ENCODE measurements at places on chromosomes 12 and 14. TPM values are rescaled to one million over a fixed set of nuclear protein-coding genes. Genes with fewer than 3 reads are reported as not detected.

L3HYPDH gene
- 15.1 TPM for total RNA-seq

ACOT6 gene
- total RNA-seq = not detected

GXYLT1 gene
- total RNA-seq = 12.0 TPM

PPP4R4 gene
- total RNA-seq = not detected

SLC6A15 gene
- 9.3 TPM for total RNA-seq

HRK gene
- total RNA-seq = not detected

HOTAIR gene
- total RNA-seq = not detected

KRT8 gene
- total RNA-seq = 11.3 TPM

MFAP5 gene
- not detected for total RNA-seq

IL31 gene
- total RNA-seq = not detected

R3HDM2 gene
- total RNA-seq = 5.6 TPM

LRTM2 gene
- not detected for total RNA-seq

DPPA3 gene
- not detected for total RNA-seq

TGFB3 gene
- total RNA-seq = 2.0 TPM

GPR65 gene
- total RNA-seq = 0.20 TPM

Measured in lung microvascular endothelial cell (primary cell).